ENCODE measurements at places on chromosomes 12 and 14.
A peak's percentile ranks its signal among the peaks of the same experiment; 100 is the strongest.

DNA sequence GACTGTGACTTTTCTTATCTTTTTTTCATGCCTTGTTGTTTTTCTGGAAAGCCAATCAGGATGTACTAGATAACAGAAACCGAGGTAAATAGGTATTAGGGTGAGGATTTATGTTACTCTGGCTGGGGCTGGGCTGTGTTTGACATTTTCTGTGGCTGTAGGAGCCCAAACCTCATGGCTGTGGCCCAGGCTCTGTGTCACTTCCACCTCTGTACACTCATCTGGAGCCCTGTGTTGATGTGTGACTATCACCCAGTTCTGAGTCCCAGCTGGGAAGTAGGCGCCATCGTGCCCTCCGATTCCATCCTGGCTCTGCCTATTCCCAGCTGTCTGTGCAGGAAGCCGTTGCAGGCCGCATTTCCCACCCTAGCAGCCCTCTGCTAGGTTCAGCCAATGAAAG lies 1.6 kb upstream of the HHIPL1 start:
- DNase-seq, result no peak

- no peak for DNase-seq
These were observed 52.2 kb downstream of the SSH1 start for GRCh38 chr12:108805136-108805535.

GRCh38 chr14:96737881-96738280 lies 59.3 kb upstream of the VRK1 start:
- no peak for DNase-seq

- peak; percentile 23 for DNase-seq
These were observed 9.0 kb downstream of the TMBIM6 start for GRCh38 chr12:49750027-49750995.

- no peak for DNase-seq
These were observed 65.9 kb downstream of the FOXN3 start for GRCh38 chr14:89351221-89351515.

DNA sequence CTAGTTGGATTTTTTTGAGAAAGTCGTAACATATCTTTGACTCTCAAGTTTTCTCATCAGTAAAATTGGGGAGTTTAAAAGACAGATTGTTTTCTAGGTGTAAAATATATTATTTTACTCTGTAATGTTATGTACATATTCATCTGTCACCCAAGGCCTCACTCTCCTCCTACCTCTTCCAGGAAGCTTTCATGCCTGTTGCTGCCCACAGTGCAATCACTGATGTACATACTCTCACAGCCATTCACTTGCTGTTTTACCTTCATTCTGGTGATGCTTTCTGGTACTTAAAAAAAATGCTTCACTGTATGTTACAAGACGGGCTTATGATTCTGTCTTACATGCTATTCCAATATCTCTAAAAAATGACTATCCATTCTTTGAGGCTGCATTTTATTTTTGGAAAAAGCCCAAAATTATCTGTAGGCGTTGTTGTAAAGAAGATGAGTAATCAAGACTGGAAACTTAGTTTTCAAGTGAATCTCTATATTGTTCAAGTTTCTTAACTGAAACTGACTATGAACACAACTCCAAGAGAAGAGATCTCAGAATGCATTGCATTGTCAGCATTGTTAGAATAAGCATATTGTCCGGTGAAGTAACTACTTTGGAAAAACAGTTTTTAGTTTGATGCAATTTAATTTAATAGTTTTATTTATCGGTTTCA lies 82.5 kb downstream of the LMO3 start:
- DNase-seq, result no peak

DNA sequence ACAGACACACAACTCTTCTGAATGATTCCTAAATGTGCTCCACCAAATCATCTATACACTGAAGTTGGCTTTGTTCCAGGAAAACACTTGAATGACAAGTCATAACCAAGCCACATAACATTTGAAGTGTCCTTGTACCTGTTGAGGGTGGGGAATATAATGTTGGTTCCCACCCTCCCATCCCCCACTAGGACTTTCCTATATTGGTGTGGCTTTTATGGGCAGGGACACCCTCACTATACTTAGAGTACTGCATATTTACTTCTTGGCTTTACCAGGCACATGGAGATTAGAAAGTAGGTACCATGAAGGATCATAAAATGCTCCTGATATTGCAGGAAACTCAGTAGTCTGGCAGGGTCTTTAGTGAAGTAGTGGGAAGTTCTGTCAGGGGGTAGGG lies 9.7 kb upstream of the BHLHE41 start:
- DNase-seq, result no peak

DNA sequence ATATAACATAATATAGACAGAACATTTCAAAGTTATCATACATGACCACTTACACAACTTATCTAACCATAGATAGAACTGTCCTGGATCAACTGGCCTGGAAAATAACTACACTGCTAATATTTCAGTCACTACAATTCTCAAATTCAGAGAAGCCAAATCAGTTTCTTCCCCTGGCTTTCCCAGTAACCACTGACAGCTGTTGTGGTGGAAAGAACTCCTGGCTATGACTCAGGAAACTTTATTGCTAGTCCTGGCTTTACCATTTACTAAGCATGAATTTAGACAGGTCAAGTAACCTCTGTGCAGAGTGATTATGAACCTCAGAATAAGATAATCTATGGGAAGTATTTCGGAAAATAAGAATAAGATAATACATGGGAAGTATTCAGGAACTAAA lies 244.9 kb upstream of the DIO2 start:
- DNase-seq, result no peak

- DNase-seq, result no peak
These were observed 1.3 kb downstream of the SENP1 start for GRCh38 chr12:48104531-48104930.

DNA sequence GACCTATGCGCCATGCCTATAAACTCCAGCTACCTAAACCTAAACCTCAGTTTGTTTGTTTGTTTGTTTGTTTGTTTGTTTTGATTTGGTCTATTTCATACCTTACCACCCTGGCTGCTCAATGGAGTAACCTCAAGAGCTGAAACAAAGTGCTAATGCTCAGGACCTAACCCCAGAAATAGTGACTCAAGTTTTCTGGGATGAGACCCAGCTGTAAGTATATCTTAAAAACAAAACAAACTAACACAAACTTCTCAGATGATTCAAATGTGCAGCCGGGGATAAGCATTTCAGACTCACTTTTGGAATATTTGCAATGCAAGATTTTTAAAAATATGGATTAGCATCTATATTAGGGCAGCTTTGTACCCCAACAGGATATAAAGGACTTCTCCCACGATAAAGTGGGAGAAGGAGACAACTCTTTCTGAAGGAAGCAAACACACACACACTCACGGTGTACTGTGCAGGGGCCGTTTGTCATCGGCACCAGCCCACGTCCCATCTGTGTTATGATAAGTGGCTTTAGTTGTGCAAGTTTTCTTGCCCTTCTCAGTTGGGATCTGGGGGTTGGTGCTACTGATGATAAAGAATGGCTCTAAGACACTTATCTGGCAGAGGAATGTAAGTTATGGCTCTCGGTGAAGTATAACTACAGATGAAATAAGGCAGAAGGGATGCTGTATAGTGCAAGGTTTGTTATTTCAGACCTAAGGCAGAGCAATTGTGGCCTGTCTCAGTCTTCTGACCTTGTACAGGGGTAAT lies 516.7 kb upstream of the TMEM132C start:
- no peak for DNase-seq

All from CD8-positive, alpha-beta T cell (primary cell).